ENCODE measurements at places on chromosomes 12 and 14.
A peak's percentile ranks its signal among the peaks of the same experiment; 100 is the strongest.

DNA sequence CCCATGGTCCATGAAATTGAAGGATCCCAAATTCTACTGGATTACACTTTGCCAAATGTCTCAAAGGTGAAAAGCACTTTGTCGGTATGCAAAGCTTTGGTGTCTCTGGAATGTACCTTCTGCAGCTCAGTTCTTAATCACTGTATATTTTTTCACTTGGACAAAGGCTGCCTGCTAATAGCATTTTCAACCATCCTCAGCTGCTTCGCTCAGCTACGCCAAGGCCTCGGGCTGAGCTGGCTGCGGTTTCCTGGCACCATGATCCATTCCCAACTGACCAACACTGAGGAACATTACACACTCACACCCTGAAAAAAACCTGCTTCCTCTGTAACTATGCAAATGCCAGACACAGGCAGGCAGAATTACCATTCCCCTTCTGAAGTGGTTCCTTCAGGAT, 335.2 kb downstream of the DPF3 start:
- peak; percentile 57 for DNase-seq

GRCh38 chr12:3247077-3247476, 169.9 kb downstream of the TSPAN9 start:
- DNase-seq: no peak

GRCh38 chr12:123384318-123384993, 524 bp downstream of the KMT5A start:
- DNase-seq: no peak

- no peak for DNase-seq
These were observed 56.9 kb upstream of the DCN start for GRCh38 chr12:91239481-91239880.

DNA sequence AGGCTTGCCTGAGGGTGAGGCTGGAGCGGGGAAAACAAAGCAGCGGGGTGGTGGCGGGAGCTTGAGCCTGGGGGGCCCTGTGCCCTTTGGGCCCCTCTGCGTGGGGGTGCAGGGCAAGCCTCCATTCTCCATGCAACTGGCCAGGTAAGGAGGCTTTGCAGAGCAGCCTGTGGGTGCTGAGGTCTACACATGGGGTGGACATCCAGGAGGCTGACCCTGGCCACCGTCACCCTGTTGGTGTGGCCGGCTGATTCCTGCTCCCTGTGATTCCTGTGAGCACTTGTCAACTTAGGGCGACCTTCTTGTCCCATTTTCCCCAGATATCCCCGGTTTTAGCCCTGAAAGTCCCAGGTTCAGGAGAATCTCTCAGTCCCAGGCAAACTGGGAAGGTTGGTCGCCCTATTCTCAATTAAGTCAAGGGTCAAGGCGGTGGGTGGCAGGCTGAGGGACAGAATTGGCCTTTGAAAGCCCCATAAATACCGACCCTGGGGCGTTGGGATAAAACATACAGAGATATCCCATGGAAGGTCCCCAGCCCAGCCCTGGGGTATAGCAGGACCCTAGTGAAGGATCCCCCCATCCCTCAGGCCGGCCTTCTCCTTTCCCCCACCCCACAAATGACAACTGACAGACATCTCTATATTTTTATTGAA, 70.5 kb downstream of the PRIMA1 start:
- DNase-seq: no peak

DNA sequence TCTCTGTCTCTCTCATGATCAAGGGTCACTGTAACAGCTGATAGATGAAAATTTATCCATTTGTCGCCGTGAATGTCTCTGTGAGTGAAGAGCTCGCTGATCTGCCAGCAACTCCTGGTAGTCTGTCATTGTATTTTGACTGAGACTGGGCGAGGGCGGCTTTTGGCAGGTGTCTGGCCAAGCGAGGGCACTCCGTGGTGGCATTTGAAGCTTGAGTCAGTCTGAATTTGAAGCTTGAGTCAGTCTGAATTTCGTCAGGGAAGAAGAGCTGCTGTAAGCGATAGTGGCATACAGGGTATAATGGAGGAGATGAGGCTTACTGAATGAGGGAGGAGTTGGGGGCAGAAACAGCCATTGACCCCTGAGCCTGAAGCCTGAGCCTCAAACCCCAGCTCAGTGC, 56.8 kb upstream of the FAM181A start:
- no peak for DNase-seq

Data from right forelimb (tissue), 1 donor.